ENCODE measurements at places on chromosomes 11 and 22.
A peak's percentile ranks its signal among the peaks of the same experiment; 100 is the strongest.

- no peak for DNase-seq
These were observed 98.5 kb upstream of the GRK3 start for GRCh38 chr22:25465949-25466348.

GRCh38 chr11:27207025-27207650 lies 155.9 kb downstream of the CCDC34 start:
- no peak for DNase-seq

DNA sequence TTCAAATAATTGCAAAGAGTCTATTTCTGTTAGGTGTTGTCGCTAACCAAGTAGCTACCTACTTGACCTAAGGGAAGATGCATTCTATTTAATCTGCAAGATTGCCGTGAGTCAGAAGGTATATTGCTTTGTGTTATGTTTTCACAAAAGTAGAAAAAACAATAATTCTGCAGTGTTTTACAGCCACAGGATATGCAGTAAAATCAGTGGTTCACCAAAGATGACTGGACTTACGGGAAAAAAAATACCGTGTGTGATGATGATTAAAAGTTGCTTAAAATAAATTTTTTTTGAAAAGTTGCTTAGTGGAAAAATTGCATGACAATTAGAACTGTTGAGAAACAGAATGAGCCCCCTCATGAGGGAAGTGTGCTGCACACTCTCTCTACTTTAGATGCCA lies 209.1 kb downstream of the DDX10 start:
- no peak for DNase-seq

- no peak for DNase-seq
These were observed 86.4 kb upstream of the THY1 start for GRCh38 chr11:119509282-119509841.

DNA sequence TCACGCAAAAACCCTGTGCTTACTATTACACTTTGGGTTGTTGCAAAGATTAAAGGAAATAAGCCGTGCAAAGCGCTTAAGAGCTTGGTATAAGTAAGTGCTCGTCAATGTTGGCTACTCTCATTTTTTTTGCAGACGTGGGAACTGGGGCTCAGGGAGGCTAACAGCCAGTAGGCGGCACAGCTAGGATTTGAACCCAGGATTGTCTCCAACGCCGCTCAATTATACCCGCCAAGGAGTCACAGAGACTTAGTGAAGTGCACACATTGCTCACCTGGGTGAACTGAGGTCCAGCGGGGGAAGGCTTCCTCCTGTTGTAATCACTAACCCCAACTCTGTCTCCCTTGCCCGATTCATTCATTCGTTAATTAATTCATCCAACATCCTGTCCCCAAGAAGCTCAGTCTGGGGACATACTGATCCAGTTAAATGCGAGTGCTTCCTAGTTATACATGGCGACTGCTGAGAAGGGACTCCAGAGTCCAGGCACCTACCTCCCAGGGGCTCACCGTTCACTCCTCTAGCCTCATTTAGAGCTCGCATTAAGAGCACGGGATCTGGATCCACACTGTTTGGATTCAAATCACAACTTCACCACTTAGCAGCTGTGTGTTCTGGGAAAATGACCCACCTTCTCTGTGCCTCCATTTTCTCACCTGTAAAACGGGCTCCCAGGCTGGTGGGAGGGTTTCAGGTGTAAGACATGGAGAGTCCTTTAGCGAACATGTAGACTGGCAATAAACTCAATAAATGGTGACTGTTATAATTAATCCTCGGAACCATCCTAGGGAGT lies 838 bp upstream of the MTFP1 start:
- DNase-seq, result peak; percentile 48

- no peak for DNase-seq
These were observed 16.1 kb downstream of the MS4A6E start for GRCh38 chr11:60343094-60343704.

- DNase-seq, result no peak
These were observed 79.0 kb downstream of the TIMP3 start for GRCh38 chr22:32880505-32880892.

- DNase-seq, result no peak
These were observed 13.2 kb upstream of the AMPD3 start for GRCh38 chr11:10441652-10442503.

- DNase-seq, result no peak
These were observed 35.7 kb downstream of the CYB5R2 start for GRCh38 chr11:7637447-7638157.

DNA sequence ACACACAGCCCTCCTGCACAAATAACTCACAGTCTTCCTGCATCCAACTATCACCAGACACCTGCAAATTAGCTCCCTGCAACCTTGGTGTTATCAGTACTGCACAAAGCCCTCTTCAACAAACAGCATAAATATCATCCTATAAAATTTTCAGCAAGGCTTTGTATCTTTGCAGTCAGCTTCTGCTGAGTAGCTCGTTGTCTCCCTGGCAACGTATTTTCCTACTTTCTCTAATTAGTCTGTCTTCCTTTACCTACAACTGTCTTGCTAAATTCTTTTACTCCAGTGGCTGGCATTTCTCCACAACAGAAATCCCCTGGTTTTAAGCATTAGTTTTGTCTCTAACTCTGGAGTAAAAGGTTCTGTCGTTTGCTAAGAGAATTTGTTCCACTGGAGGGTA lies 3.9 kb downstream of the OR8D4 start:
- DNase-seq, result no peak

- no peak for DNase-seq
These were observed 68.7 kb downstream of the WT1 start for GRCh38 chr11:32366666-32367065.

GRCh38 chr11:59199546-59200422 lies 12.9 kb downstream of the MPEG1 start:
- DNase-seq, result no peak

GRCh38 chr11:1827095-1827813 lies 7.5 kb upstream of the SYT8 start:
- DNase-seq, result peak; percentile 62

All from head of caudate nucleus (tissue), 42 donors.